ENCODE measurements at places on chromosomes 4 and X. TPM values are rescaled to one million over a fixed set of nuclear protein-coding genes. Genes with fewer than 3 reads are reported as not detected.

DNA sequence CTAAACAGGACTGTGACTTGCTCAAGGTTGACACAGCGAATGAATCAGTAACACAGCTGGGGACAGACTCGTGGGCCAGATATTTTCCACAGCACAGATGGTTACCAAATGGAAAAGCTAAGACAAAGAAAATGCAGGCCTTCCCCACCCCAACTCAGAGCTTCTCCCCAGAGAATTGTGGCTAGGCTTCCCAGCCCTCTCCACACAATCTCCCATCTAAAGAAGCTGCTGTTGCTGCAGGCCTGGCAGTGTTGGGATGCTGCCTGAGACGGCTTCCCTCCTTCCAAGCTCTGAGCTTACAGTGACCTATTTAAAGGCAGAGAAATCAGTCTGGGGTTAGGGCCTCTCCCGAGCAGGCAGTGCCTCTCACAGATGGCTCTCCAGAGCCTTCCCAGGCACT lies 46.5 kb upstream of the PGRMC1 start:
- DNase-seq = no peak

DNA sequence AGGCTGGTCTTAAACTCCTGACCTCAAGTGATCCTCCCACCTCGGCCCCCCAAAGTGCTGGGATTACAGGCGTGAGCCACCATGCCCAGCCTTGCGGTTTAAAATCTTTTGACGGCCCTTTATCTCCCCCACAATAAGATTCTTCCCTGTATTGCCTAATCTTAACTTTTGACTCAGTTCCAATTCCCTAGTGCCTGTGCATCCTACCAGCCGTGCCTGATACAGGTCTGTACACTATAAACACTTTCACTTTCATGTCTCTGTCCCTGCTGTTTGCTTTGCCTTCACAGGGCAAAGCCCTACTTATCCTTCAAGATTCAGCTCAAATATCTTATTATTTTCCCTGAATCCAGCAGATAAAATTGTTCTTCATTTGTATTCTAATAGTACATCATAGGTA lies 74.6 kb downstream of the WDR44 start:
- no peak for DNase-seq

DNA sequence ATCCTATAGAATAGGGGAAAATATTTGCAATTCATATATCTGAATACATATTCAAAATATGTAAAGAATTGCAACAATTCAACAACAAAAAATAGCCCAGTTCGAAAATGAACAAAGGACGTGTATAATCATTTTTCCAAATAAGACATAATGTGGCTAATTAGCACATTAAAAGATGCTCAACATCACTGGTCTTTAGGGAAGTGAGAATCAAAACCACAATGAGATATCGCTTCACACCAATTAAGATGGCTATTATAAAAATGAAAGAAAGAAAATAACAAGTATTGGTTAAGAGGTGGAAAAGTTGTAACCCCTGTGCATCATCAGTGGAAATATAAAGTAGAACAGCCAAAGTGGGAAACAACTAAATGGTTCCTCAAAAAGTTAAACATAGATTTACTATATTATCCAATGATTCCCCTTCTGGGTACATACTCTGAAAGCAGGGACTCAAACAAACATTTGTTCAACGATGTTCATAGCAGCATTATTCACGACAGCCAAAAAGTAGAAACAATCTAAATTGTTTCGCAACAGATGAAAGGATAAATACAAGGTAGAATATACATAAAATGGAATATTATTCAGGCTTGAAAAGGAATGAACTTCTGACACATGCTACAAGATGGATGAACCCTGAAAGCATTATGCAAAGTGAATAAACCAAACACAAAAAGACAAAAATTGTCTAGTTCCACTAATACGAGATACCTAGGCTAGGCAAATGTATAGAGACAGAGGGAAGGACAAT lies 12.7 kb downstream of the FAM13A start:
- no peak for DNase-seq

DNA sequence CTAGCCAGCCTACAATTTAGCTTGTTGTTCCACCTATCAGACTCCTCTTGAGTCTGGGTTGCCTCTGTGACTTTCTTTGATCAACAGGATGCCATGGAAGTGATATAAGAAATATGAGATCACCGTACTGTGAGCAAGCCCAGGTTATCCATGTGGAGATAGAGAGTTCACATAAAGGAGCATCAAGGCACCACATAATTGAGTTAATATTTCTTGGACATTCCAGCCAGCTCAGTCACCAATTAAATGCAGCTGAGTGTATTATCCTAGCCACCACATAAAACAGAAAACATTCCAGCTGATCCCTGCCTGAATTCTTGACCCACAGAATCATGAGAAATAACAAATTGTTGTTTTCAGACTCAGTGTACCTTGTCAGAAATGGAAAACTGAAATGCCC lies 253.6 kb downstream of the PPP1R2C start:
- DNase-seq = no peak

The BEX1 gene
- 48.4 TPM for polyA plus RNA-seq

The CITED1 gene
- polyA plus RNA-seq = 16.4 TPM

The FGA gene
- polyA plus RNA-seq = 0.67 TPM

- DNase-seq = no peak
Measured at GRCh38 chr4:84865600-84865999, 100.9 kb downstream of the WDFY3 start.

- DNase-seq = no peak
Measured at GRCh38 chr4:180156684-180157083, 2086.5 kb upstream of the TENM3 start.

The MAGED4 gene
- polyA plus RNA-seq = 23.0 TPM

The SLC16A2 gene
- 33.7 TPM for polyA plus RNA-seq

The BLTP1 gene
- polyA plus RNA-seq = 74.2 TPM

DNA sequence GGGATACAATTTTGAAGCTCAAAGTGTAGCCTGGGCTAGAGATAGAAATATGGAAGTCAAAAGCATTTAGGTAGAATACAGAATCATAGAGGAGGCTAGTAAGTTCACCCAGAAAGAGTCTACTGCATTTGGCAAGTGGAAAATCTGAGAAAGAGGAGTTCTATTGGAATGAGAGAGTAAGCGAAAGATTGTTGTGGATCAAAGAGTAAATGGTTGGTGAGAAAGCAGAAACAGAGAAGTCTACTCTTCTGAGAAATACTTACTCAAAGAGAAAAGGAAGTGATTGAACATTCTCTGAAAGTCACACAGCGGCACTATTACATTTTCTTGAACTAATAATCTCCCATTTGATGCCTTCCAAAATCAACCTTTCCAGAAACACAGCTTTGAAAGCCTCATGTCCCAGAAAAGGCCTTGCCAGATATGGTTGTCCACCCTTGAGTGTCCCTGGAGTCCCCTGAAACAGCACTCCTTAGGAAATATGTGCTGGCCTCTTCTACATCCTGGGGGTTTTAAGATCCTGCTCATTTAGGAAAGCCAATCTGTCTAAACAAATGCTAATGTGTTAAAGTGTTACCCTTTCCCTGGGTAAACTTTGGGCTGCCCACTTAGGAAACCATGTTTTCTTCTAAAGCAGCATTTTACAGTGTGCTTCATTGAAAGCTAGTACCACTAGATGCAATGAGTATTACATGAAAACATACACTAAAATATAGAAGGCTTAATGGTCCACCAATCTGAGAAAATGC lies 132.6 kb downstream of the INPP4B start:
- DNase-seq = no peak

- DNase-seq = no peak
Measured at GRCh38 chrX:30246769-30247489, at the start of gene MAGEB1. TSS of gene MAGEB1 (plus strand) at chrX:30247146. CDS start at chrX:30250494, 3,348 bp downstream.

- no peak for DNase-seq
Measured at GRCh38 chrX:137823257-137823656, 257.3 kb downstream of the ZIC3 start.

DNA sequence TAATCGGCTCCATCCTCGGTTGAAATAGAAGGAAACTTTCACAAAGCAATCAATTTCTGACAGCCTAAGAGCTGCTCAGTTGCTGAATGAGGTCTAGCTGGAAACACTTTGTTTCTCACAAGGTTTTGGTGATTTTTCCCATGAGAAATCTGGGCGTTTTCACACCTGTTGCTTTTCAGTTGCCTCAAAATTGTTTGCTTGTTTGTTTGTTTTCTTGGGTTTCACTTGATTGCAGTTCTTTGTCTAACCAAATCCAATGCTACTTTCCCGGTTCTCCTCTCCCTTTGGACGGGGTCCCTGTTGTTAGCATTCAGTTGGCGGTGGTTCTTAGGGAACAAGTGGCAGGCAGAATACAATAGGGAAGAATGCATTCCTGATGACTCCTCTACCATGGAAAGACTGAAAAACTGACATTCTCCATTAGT lies 135.5 kb downstream of the PALLD start:
- DNase-seq = no peak

The GAB3 gene
- 2.4 TPM for polyA plus RNA-seq

DNA sequence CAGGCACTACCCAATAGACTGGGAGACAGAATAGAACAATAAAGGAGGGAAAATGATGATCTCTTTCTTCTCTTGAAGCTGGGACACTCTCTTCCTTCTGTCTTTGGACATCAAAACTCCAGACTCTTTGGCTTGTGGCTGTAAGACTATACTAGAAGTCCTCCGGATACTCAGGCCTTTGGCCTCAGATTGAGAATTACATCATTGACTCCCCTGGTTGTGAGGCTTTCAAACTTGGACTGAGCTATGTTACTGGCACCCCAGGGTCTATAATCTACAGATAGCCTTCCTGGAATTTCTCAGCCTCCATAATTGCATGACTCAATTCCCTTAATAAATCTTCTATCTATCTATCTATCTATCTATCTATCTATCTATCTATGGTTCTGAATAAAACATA lies 294.2 kb upstream of the CT83 start:
- no peak for DNase-seq

DNA sequence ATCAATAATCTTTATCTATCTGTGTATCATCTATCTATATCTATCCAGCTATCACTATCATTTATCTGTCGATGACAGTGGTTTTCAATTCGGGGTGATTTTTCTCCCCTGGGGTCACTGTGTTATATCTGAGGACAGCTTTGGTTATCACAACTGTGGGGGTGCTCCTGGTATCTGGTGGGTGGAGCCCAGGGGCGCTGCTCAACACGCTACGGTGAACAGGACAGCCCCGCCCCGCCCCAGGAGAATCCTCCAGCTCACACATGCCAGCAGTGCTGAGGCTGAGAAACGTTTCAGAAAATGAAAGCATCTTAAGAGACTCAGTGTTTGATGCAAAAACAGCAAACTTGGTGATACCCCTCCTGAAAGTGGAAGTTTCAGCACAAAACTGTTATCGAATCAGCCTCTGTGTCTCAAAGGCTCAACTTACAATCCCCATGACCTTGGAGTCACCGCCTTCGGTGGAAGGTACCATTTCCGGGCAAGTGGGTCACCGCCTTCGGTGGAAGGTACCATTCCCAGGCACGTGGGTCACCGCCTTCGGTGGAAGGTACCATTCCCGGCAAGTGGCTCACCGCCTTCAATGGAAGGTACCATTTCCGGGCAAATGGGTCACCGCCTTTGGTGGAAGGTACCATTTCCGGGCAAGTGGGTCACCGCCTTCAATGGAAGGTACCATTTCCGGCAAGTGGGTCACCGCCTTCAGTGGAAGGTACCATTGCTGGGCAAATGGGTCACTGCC lies 315.3 kb downstream of the DHRSX start:
- no peak for DNase-seq

DNA sequence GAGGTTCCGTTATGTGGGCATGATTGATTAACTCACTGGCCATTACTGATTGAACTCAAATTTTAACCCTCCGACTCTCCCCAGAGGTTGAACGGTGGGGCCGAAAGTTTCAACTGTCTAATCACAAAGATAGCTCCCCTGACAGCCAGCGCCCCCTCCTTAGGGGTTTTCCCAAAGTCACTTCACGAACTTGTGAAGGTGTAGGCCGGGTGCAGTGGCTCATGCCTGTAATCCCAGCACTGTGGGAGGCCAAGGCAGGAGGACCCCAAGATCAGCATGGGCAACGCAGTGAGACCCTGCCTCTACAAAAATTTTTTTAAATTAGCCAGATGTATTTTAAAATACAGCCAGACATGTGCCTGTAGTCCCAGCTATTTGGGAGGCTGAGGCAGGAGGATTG lies 39.8 kb upstream of the RBM47 start:
- no peak for DNase-seq

GRCh38 chr4:121788896-121789295 lies 12.2 kb upstream of the EXOSC9 start:
- no peak for DNase-seq

The ETNPPL gene
- 0.24 TPM for polyA plus RNA-seq

- DNase-seq = no peak
Measured at GRCh38 chr4:118417325-118417724, 64.5 kb upstream of the PRSS12 start.

The POU3F4 gene
- polyA plus RNA-seq = 8.3 TPM

DNA sequence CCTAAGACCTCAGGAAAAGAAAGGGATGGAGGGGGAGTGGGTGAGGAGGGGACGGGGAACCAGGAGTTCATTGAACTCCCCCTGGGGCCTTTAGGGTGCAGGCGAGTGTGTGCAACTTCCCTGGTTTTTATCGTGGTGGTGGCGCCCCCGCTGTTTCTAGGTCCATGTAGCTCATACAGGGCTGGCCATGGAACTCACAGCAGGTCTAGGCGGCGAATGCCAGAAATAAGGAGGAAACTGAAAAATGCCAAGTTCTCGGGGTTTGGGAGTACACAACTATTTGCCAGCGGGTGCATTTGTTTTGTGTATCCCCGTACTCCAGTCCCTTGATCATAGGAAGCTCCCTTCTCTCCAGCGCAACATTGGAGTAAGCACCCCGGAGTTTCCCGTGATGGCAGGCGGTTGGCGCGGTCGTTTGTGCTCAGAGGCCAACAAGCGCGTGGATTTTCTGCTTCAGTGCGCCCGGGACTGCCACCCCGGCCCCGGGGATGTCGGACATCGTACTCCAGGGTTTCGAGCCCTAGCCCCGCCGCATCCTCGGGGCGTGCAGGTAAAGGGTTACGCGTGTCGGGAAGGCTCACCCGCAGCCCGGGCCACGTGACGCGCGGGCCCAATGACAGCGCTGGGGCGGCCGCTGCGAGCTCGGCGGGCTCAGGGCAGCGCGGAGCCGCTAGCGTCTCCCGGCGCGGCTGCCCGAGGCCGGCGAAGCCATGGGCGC lies 208.9 kb downstream of the NWD2 start:
- peak; percentile 43 for DNase-seq

The USP17L15 gene
- polyA plus RNA-seq = not detected

DNA sequence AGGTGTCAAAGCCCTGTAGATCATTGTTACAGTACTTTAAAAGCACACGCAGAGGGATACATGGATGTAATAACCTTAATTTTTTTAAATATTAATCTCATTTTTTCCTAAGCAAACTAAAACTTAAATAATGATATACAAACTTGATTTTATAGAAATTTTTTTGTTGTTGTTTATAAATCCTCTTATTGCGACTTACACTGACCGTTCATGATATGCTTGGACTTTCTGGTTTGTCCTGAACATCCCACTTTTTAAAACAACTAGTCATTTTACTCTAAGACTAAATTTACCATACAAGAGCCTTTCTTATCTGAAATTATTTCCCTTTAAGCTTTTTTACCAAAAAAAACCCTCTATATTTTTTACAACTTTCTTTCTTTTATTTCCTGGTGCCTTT lies 2106.0 kb downstream of the PCDH7 start:
- DNase-seq = no peak

Data from right renal pelvis (tissue), 4 donors.